Foreskin keratinocyte (primary cell): ENCODE measurements at places on chromosomes 13 and 19. TPM values are rescaled to one million over a fixed set of nuclear protein-coding genes. Genes with fewer than 3 reads are reported as not detected.

TMEM259 gene
- polyA plus RNA-seq = 103 and 113 TPM in 2 replicates

SLC15A1 gene
- not detected in 2 replicates for polyA plus RNA-seq

CCDC70 gene
- polyA plus RNA-seq = not detected in 2 replicates

SLC25A41 gene
- 0.18 and 0.25 TPM in 2 replicates for polyA plus RNA-seq

MAB21L1 gene
- not detected in 2 replicates for polyA plus RNA-seq

SELENOV gene
- polyA plus RNA-seq = not detected in 2 replicates

ZNF418 gene
- polyA plus RNA-seq = 1.9 and 3.2 TPM in 2 replicates

NTF4 gene
- polyA plus RNA-seq = 15.2 and 17.2 TPM in 2 replicates
